Smooth muscle cell of the coronary artery (primary cell): ENCODE measurements at places on chromosomes 4 and X. TPM values are rescaled to one million over a fixed set of nuclear protein-coding genes. Genes with fewer than 3 reads are reported as not detected.

The CFAP299 gene
- total RNA-seq, result 3.5 and 14.0 TPM in 2 replicates

The CCDC110 gene
- total RNA-seq, result 0.59 and 1.7 TPM in 2 replicates

The TMPRSS11F gene
- total RNA-seq, result not detected in 2 replicates

The CXorf51B gene
- not detected in 2 replicates for total RNA-seq

The TRAM1L1 gene
- 0.35 and 0.60 TPM in 2 replicates for total RNA-seq

The ATP10D gene
- 21.1 and 34.3 TPM in 2 replicates for total RNA-seq

The USP26 gene
- not detected in 2 replicates for total RNA-seq

The FSTL5 gene
- 0.12 TPM in 1 of 2 replicates, not detected in the other for total RNA-seq
